CD4-positive, alpha-beta T cell (primary cell): ENCODE measurements at places on chromosomes 16 and 17.
A peak's percentile ranks its signal among the peaks of the same experiment; 100 is the strongest.

- no peak for DNase-seq
Observed at GRCh38 chr17:33874617-33875060, 380.4 kb upstream of the CCL2 start.

- no peak for DNase-seq
Observed at GRCh38 chr17:2481760-2482159, 29.9 kb downstream of the METTL16 start.

DNA sequence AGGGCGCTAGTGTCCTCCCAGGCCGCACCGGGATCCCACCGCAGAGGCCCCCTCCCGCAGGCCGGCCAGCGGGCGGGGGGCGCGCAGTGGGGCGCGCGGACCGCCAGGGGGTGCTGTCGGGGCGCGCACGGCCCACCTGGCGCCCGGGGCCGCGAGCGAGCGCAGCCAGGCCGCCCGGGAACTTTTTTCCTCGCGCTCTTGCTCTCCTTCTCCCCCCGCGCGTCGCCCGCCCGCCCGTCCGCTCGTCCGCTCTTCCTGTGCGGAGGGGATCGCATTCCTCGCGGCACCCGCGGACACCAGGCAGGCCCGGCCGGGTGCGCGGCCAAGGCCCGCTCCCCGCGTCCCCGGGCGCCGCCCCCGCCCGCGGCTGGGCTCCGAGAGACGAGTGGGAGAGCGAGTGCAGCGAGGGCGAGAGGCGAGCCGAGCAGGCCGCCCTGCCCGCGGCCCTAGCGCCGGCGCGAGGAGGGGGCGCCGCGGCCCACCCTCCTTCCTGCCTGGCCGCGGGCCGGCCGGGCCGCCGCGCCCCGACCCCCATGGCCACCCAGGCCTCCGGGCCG, at the start of gene RAI1:
RAI1 (plus strand) TSS at position 272 of the 557 bp plus-strand sequence. CDS start 111,491 bp downstream, outside the sequence.
- peak; percentile 51 for DNase-seq

- DNase-seq = no peak
Observed at GRCh38 chr17:29032013-29032856, 10.7 kb upstream of the PIPOX start.

DNA sequence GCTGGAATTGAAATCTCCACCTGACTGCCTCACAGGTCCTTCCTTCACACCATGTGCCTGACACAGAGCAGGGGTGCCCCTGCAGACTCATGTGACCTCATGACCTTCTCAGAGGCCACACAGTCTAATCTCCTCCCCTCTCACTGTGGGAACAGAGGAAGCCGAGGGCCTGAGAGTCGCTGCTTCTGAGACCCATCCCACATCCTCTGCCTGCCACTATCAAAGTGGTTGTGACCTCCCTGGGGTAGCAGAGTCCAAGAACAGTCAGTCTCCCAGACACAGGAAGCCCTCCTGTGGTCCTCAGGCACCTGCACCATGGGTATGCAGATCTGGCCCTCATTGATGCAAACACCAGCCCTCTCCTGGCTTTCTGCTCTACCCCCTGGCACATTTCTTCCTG, 78.5 kb downstream of the RAB11FIP4 start:
- peak; percentile 31 for DNase-seq

DNA sequence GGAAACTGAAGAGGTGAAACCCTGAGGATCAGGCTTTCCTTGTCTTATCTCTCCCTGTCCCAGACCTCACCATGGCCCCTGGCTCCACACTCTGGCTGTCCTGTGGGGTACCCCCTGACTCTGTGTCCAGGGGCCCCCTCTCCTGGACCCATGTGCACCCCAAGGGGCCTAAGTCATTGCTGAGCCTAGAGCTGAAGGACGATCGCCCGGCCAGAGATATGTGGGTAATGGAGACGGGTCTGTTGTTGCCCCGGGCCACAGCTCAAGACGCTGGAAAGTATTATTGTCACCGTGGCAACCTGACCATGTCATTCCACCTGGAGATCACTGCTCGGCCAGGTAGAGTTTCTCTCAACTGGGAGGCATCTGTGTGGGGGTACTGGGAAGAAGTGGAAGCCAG, 1.4 kb downstream of the CD19 start:
- no peak for DNase-seq

- DNase-seq = no peak
Observed at GRCh38 chr16:78784771-78785170, 685.3 kb downstream of the WWOX start.

DNA sequence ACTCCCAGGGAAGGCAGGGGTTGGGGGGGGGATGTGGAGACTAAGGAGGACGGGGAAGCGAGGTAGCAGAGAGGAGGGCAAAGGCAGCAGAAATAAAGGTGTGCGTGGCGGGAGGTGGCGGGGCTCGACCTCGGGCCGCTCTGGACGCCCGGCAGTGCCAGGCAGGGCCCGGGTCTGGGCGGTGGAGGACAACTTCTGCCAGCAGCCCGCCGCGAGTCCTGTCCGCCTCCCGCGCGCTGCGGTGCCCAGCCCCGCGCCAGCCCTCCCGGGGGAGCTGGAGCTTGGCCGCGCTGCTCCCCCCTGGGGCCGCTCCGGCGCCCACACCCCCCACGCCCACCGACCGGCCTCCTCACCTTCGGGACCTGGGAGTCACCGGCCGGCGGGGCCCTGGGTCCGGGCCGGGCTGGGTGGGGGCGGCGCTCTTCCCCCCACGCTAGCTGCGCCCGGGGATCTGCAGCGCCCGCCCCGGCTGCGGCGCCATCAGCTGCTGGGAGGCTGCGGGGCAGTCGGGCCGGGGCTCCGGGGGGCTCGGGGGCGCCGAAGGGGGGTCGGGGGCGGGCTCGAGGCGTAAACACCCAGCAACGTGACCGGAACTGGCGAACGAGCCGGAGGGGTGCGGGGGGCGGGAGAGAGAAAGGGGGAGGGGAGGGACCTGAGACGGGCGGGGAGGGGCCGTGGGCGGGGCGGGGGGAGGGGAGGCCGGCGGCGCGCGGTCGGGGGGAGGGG, at the start of gene CCDC92B:
CCDC92B (minus strand) TSS at position 595 of the 726 bp plus-strand sequence. CDS start 14,507 bp downstream, outside the sequence.
- DNase-seq = no peak

DNA sequence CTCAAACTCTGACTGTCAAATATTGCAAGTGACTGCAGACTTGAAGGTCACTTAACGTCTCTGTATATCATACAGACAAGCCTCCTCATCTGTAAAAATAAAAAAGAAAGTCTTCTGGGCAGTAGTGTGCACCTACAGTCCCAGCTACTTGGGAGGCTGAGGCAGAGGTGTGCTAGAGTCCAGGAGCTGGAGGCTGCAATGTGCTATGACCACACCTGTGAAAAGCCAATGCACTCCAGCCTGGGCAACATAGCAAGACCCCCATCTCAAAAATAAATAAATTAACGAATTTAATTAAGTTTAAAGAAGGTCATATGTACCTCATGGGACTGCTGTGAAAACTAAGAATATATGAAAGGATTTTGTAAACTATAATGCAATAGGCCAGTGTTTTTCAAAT, 35.0 kb upstream of the C17orf78 start:
- no peak for DNase-seq

GRCh38 chr16:11333010-11333409, 12.2 kb upstream of the RMI2 start:
- no peak for DNase-seq

- peak; percentile 9 for DNase-seq
Observed at GRCh38 chr16:87461466-87461991, 31.3 kb downstream of the ZCCHC14 start.

- no peak for DNase-seq
Observed at GRCh38 chr17:19022747-19023146, 18.2 kb upstream of the FAM83G start.

DNA sequence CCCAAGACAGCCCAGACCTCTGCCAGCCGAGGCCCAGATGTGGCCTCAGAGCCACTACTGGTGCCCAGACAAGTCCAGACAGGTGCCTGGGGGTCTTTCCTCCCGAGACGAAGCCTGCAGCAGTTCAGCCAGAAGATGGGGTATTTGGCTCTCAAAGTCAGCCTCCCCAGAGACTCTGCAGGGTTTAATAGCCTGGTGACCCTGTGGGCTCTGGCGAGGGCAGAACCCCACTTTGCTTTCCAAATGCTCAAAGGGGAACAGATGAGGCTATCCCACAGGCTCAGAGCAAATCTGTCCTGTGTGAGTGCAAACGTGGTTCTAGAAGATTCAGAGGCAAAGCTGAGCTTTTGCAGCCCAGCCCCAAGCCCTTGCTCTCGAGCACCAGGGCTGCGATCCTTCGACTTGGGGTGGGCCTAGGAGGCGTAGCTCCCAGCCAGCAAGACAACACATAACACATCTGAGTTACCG, 236.0 kb downstream of the MRTFB start:
- no peak for DNase-seq
